ENCODE measurements at places on chromosomes 7 and 10.
A peak's percentile ranks its signal among the peaks of the same experiment; 100 is the strongest.

GRCh38 chr7:11786186-11786585 lies 45.8 kb downstream of the THSD7A start:
- DNase-seq = no peak

- DNase-seq = peak; percentile 10
These were observed 28.4 kb downstream of the MPLKIP start for GRCh38 chr7:40105879-40106473.

- peak; percentile 44 for DNase-seq
These were observed 5.8 kb upstream of the GGCT start for GRCh38 chr7:30510124-30511075.

GRCh38 chr10:89829887-89830269 lies 128.5 kb downstream of the KIF20B start:
- DNase-seq = no peak

DNA sequence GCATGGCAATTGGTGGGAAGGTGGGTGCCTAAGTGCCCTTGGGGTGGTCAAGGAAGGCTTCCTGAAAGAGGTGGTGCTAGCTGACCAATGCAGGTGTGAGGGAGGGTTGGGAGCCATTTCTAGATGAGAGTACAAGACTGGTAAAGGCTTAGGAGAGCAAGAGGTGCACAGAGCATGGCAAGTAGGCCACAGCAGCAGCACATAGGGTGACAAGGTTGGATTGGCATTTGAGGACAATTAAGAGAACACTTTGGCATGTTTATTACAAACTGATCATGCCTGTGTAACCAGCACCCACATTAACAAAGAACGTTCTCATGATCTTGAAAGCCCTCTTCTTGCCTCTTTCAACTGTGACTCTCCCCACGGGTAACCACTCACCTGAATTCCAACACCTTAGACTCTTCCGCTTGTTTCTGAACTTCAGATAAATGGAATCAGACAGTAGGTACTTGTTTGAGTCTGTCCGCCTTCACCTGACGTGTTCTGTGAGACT lies 107.6 kb downstream of the MYL10 start:
- DNase-seq = no peak

DNA sequence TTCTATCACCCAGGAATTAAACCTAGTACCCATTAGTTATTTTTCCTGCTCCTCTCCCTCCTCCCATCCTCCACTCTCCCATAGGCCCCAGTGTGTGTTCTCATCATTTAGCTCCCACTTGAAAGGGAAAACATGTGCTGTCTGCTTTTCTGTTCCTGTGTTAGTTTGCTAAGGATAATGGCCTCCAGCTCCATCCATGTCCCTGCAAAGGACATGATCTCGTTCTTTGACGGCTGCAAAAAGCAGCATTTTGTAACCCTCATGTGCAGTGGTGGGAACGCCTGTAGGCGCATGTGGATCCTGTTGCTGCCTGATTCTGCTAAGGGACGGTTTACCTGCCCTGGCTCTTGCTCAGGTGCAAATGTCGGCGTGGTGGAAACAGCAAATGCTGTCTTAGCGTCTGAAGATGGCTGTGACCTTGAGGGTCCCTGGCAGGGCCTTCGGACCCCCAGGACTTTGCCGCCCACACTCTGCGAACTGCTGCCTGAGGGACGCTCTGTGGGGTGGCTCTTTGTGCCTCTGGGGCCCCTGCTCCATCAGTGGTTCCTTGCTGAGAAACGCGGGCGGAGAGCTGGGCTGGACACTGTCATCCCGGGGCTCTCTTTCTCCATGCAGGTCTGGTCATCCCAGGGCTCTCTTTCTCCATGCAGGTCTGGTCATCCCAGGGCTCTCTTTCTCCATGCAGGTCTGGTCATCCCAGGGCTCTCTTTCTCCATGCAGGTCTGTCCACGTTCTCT lies 5.6 kb upstream of the MTG1 start:
- DNase-seq = no peak

DNA sequence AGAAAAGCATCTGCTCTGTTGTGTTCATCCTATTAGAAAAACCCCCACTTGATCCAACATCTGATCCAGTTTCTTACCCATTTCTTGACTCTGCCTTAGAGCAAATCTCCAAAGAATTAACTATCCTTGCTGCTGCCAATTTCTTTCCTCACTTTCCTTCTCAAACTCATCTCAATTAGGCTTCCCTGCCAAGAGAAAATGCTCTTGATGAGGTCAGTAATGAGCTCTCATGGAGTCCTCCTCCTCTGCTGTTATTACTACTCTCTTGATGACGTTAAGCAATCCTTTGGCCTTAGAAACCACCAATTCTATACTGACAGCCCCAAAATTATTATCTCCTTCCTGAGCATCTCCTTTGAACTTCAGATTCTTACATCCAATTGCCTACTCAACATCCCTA lies 162.0 kb upstream of the FAM13C start:
- DNase-seq = no peak

Data from IMR-90 (cell line).